ENCODE measurements at places on chromosomes 4 and X.
A peak's percentile ranks its signal among the peaks of the same experiment; 100 is the strongest.

DNA sequence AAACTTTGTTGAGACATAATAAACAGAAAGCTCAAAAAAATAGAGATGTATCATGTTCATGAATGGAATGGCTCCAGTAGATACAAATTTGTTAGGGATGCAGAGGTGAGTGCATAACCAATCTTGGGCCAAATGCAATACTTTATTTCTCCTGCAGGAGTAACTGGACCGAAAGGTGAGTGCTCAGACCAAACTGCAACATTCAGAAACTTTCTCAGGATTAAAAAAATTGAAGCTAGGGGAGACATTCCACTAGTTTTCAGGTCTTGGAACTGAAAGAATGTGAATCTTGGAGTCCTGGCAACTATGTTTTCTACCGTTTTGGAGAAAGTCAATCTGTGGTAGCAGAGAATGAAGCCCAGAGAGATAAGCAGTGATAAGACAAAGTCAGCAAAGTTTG, 21.2 kb upstream of the LCORL start:
- peak; percentile 6 for DNase-seq

DNA sequence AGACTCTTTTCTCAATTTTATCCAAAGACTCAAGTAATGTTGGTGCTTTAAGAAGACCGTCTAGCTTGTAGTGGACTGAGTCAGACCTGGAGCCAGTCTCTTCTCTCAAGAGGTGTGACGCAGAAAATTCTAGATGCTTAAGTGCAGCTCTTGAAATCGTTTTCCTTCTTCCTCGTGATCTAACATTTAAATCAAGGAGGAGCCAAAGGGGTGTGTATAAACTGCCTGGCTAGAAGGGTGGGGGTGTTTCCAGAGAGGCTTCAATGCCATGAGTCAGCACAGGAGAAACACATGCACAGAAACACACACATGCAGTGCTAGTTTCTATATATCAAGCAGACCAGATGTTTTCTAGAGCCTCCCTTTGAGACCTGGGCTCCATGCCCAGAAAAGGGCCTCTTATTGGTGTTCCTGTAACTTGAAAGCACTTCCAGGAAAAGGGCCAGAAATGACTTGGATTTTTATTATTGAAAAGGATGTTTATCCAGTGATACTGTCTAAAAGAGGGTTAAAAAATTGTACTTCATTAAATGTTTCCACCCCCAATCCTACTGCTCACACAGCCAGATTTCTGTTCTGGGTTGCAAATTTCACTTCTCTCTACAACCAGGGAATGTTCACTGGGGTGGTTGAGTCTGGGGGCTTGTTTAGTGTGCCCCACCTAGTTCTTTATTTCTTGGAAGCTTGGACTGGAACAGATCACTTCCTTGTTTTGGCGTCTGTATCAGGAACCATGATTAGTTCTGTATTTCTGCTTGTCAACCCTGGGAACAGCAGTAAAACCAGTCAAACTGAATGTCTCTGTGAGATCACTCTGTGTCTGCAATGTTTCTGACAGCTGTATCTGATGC, at the start of gene CLIC2:
Gene CLIC2, minus strand, starts transcription at position 129 of the 851 bp plus-strand sequence. CDS start 187 bp downstream, outside the sequence.
- no peak for DNase-seq

DNA sequence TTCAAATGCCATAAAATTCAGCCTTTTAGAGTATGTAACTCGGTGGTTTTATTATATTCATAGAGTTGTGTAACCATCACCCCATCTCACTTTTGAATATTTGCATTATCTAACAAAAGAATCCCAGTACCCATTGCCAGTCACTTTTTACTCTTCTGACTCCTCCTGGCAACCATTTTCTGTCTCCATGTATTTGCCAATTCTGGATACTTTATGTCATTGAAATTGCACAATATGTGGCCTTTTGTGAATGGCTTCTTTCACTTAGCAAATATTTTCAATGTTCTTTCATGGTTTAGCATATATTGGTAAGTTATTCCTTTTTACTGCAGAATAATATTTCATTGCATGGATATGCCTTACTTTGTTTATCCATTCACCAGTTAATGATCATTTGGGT, 79.9 kb downstream of the SLIT2 start:
- no peak for DNase-seq

- no peak for DNase-seq
Measured at GRCh38 chr4:3369781-3370674, 71.7 kb upstream of the HGFAC start.

Data from ACHN (cell line).